Fibroblast of skin of abdomen (primary cell): ENCODE measurements at places on chromosomes 5 and 9.

GRCh38 chr9:87601176-87601575 is 103.5 kb downstream of the DAPK1 start:
- DNase-seq, result no peak

DNA sequence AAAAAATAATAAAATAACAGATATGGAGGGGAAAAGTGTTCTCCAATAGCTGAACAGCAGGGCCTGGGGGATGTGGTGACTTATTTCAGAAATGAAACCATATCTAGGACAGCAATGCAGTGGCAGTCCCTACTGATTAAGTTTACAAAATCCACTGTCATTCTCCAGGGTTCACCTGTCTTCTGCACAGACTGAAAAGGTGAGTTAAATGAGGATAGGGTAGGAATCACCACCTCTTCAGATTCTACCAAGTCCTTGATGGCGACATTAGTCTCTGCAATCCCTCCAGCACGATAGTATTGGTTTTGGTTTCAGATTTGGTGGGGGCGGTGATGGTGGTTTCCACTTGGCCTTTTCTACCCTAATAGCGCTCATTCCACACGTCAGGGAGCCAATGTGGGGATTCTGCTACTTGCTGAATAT is 32.3 kb upstream of the NPM1 start:
- DNase-seq, result no peak

- DNase-seq, result no peak
Observed at GRCh38 chr5:180598316-180598701, 7.0 kb upstream of the SCGB3A1 start.

GRCh38 chr5:150469718-150470469 is 20.4 kb upstream of the RPS14 start:
- DNase-seq, result peak; percentile 99

DNA sequence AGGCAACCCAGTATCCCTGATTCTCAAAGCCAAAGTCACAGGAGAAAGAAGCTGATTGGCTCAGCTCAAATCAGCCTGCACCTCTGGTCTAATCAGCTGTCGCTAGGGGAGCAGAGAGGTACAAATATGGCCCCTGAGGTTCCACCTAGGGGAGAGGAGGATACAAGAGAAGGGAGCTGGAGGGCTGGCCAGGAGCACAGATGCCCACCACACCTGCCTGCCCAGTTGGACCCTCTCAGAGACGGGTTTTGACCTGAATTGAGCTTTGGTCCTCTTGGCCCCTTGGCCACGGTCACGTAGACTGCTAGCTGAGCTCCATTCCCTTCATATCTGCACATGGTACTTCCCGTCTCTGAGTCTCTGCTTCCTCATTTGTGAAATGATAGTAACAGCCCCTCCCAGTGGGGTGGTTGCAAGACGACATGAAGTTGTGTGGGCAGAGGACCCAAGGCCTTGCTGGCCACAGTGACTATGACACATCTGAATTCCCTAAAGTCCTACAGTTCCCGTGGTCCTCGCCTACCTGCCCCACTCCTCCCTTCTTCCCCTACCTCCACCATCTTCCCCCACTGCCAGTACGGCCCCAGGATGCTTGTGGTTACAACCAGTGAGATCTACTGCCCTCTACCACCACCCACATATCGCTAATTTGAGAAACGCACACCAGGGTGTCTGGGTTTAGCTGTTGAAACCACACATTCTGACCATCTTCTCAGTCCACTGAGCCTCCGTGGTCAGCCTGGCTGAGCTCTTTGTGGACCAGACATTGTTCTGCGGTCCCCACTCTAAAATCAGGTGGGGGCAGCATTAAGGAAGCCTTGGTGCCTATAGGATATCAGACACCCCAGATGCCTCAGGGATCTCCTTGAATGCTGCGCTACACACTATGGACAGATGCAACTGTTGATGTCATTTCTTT is 60.3 kb upstream of the NEK6 start:
- no peak for DNase-seq

DNA sequence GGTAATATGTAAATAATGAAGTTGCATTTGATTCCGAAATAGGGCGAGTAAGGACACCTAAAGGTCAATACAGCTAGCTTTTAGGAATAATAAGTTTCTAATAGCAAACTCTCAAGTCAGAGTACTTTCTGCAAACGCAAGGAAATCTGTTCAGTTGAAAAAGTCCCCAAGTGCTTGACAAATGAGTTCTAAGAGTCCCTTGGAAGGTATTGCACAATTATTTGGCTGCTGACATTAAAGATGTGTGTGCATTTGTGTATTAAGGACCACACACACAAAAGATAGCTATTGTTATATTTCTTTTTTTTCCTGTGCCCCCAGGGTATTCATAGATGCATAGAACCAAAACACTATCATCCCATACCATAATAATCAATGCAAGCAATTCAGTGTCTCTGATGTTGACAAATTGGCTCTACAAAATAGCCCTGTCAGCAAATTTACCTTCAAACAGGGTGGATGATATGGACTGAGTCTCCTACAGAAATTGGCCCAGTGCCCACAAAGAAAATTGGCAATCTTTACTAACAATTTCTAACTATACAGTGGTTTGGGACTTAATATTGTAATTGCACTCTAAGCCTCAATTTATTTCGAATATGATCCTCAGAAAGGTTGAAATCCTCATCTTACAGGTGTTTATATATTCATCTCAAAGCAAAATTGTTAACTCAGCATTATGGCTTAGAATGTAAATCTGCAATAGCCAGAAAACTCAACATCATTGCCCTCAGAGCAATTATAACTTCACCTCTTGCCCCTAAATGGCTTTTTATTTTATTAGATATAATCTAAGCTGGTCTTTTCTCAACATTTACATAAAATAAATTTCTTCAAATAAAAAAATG is 827.2 kb downstream of the MAT2B start:
- no peak for DNase-seq

DNA sequence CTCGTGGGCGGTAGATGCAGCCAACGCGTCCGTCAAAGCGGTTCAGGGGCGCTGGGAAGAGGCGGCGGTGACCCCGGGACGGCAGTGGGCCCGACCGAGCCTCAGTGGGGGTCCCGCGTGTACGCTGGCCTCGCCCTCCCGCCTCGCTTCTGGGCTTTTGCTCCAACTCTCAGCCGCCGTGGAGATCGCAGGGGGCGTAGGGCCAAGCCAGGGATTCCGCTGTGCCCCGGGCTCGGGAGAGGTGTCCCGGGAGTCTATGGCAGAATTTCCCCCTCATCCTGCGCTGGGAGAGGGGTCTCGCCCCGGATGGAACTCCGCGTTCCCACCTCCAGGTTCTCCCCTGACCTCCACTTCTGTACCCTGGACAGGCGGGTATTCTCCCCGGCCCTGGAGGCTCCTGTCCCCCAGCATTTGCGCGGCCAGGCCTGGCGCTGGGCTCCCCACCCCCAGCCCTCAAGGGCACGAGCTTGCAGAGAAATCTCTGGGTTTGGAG is 131.9 kb downstream of the MRPL36 start:
- DNase-seq, result no peak

DNA sequence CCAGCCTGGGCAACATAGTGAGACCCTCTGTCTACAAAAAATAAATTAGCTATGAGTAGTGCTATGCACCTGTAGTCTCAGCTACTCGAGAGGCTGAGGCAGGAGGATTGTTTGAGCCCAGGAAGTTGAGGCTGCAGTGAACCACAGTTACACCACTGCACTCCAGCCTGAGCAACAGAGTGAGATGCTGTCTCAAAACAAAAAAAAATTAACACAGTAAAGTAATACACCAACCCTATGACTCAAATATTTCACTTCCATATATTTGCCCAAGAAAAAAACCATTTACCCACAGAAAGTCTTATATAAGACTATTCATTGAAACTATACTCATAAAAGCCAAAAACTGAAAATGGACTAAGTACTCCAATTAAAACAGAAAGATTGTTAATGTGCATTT is 16.2 kb downstream of the SMIM23 start:
- DNase-seq, result no peak

DNA sequence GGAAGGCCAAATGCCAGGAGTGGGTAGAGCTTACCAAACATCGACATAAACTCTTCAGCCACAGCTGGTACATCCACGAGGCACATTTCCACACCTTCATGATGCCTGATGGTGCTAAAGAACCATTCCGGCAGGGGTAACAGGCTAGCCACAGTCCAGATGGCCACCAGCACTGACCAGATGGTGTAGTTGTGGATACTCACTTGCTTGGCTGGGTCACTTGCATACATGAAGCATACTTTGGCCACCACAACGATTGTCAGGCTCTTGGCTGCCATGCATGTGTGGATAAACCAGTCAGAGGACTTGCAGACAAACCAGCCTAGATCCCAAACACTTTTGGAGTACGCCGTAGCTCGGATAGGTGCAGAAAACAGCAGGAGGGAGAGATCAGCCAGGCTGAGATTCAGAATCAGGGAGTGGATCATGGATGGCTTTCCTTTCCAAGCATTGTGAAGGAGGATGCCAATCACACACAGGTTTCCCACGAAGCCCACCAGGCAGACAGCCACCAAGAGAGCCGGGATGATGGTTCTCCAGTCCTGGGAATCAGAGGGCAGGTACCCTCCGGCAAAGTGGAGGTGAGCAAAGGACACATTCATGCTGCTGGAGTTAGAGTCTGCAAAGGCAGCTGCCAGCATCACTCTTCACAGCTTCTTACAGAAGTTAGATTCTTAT is 378 bp downstream of the GPR151 start:
- no peak for DNase-seq

DNA sequence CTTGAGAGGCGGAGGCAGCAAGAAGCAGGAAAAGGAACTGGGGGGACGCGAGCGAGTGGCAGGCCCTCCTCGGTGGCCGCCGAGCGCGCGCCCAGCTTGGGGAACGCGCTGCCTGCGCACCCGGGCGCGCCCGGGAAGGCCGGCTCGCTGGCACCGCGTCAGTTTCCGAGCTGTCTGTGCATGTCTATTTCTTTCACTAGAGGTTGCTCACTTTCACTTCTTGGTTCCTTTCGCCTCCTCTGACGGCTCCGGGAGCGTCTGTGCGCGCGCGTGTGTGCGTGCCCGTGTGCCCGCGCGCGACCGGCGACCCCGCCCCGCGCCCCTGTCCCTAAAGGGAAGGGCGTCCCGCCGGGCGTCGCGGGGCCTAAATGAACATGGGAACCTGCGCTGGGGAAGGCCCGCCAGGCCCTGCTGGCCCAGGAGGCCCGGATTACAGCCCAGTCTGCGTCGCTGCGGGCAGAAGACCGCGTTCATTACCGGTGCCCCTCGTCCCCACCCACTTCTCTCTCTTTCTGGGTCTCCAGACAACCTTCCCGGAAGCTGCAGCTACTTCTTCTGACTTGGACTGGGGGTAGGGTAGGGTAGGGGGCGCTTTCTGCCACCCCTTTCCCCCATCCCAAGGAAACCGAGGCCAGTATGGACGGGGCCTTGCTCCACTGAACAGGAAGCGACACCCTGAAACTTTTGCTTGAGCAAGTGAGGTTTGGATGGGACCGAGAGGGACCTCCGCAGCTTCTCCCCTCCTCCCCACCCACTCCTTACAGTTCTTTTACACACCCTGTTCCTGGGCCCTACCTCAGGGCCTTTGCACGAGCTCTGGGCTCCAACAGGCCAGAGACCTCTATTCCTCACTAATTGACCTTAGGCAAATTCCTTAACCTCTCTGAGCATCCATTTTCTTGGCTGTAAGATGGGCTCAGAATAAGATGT is 205.8 kb upstream of the IER5L start:
- DNase-seq, result peak; percentile 75

DNA sequence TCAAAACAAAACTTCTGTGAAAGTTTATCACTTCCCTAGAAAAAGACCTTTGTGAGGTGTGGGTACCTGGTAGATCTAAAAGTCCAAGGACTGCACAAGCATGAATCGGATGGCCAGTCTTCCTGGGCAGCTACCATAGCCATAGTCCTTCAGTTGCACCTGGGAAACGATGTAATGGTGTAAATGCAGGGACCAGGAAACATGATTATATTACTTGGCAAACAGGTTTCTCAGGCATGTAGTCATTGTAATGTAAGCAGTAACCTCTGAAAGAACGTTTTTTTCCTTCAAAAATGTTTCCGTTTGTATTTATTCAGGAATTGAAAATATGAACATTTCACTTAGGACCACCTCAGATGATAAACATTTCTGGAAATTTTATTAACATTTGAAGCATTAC is 433.4 kb downstream of the DTWD2 start:
- DNase-seq, result no peak

DNA sequence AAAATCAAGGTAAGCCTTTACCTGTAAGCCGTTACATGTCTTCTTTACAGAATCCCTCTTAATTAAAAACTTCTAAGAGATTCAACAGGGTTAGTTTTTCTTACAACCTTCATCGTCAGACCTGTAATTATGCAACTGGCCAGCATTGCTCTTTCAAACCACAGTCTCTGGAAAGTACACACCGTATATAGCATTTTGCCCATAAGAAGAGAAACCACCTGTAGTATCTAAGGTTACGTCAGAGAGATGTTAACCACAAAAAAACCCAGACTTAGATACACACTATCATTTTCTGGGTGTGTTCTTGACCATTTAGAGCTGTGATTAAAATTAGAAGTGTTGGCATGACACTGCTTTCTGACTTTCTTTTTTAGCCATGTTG is 140.0 kb downstream of the MUSK start:
- DNase-seq, result no peak

DNA sequence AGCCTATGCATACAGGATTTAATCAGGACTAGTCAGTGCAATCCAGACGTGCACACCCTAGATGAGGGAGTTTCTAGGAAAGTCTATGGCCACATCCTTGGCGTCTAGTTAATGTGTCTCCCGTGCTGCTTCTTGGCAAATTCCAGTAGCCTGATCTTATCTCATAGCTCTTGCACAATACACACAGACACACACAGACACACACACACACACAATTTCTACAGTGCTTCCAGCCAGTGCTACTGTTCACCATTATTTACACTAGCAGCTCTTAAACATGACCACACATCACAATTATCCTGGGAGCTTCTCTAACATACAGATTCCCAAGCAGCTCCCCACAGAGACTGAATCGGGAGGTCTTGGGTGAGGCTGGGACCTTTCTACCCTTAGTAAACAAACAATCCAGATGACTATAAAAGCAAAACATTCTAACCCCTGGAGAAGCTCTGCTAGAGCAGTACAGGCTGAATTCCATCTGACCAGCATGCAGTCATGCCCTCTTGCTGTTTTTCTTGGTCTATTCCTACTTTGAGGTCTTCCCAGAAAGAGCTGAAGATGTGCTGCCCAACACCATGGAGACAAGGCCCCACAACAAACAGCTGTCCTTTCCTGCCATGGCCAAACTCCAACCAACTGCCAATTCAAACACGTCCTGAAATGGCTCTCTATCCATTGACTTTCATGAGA is 236.6 kb downstream of the DEPDC1B start:
- peak; percentile 30 for DNase-seq

DNA sequence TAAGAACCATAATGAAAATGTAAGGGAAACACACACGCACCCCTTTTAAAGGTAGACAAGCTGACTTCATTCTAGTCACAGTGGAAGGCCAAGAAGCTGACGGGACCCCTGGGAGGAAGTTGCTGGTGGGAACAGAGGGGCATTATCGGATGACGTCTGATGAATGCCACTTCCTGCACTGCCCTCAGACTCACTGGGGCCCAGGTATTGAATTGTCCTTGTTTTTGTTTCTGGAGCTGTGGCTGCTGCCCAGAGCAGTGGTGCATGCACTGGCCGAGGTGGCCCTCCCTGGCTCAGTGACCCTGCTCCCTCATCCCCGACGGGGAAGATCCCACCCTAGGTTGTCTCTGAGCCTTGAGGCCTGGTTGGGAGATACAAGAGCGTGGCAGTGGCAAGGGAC is 15.3 kb upstream of the RPL26L1 start:
- DNase-seq, result no peak
